Mesenteric fat pad (tissue), 1 donor: ENCODE measurements at places on chromosomes 1 and 21. TPM values are rescaled to one million over a fixed set of nuclear protein-coding genes. Genes with fewer than 3 reads are reported as not detected.

- no peak for DNase-seq
Observed at GRCh38 chr1:229027622-229028182, 243.2 kb upstream of the RAB4A start.

- no peak for DNase-seq
Observed at GRCh38 chr21:24759348-24760075, 847.8 kb downstream of the MRPL39 start.

Gene OPRD1
- total RNA-seq = not detected

DNA sequence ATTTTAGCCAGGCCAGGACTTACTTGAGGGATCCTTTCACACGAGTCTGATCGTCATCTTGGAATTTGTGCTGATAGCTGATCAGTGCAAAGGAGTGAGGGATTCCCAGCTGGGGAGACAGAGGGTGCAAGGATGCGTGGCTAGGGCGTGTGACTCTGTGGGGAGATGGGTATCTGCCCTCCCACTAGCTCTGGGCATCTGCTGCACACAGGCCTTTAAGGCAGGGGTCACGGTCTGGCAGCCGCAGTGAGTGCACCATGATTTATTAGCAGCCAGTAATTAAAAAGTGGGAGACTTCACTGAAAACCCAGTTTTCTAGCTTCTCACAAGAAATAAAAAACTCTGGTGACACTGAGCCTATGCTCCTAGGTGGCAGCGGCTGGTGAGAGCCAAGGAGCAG, 20.4 kb downstream of the THAP3 start:
- no peak for DNase-seq

Gene FMO3
- total RNA-seq = 2.3 TPM

DNA sequence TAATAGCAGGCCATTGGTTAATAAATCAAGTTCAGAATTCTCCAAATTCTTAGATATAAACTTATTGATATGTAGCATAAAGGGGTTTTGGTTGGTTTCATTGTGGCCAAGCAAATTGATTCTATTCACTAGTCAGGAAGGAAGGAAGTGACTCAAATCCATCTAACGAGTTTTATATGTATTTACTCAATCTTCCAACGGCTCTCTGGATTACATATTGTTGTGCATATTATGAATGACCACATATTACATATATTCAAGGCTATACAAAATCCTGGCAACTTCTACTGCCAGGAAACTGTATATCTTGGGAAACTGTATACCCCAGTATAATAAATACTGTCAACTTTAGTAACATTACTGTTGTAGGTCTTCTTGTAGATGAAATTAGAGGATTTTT, 20.1 kb upstream of the PDE4B start:
- DNase-seq = no peak

- DNase-seq = no peak
Observed at GRCh38 chr1:15621975-15622374, 4.7 kb downstream of the DDI2 start.

DNA sequence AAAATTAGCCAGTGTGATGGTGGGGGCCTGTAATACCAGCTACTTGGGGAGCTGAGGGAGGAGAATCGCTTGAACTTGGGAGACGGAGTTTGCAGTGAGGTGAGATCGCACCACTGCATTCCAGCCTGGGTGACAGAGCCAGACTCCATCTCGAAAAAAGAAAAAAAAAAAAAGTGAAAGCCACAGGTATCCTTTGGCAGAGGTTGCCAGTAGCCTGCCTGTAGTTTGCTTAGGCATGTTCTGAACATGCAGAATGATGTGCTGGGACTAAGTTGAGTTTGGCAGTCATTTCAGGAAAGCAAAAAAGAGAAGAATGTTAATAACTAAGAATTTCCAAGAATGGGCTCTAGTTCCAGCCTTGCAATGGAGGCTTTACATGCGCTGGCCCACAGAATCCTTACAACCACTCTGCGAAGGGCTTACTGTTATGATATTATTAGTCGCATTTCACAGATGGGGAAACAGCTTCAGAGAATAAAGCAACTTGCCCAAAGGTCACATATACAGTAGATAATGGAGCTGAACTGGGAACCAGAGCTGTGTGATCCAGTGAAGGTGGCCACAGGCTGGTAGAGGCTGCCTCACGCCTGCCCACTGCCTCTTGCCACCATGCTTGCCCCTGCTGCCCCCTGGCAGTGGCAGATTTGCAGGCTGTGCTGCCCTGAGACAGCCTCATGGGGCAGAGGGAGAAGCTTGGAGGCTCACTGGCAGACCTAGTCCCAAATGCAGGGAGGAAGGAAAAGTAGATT, 66.5 kb upstream of the LYST start:
- DNase-seq = no peak
